ENCODE measurements at places on chromosomes 3 and 15.

- DNase-seq: no peak
Measured at GRCh38 chr3:51716805-51717204, 9.9 kb downstream of the GRM2 start.

GRCh38 chr3:65130782-65131181 lies 443.0 kb upstream of the ADAMTS9 start:
- no peak for DNase-seq

- DNase-seq: no peak
Measured at GRCh38 chr3:152054315-152054714, 180.9 kb downstream of the SUCNR1 start.

DNA sequence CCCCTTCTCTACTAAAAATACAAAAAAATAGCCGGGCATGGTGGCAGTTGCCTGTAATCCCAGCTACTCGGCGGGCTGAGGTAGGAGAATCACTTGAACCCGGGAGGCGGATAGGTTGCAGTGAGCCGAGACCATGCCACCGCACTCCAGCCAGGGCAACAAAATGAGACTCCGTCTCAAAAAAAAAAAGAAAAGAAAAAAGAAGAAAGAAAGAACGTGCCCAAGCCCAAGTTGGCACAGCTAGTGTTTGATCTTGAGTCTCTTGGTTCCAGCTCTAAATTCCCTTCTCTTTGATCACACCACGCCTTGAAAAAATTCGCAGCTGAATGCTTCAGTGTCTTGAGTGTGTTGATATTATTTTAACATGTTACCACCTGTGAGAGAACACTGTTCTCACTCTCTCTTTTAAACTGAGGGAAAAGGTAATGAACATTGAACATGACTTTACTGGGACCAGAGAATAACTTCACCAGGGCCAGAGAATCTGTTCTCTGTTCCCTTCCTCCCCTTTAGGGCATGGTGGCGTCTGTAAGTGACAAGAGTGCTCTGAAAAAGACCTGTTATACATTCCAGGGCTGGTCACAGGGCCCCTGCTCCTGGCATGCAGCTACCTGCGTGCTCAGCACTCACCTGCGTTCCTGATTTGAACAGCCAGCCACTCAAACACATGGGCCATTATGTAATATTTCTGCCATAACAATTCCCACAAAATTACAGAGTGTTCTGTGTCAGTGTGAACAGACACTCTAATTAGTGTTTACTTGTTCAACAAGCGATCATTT lies 19.0 kb downstream of the SLCO3A1 start:
- DNase-seq: no peak

DNA sequence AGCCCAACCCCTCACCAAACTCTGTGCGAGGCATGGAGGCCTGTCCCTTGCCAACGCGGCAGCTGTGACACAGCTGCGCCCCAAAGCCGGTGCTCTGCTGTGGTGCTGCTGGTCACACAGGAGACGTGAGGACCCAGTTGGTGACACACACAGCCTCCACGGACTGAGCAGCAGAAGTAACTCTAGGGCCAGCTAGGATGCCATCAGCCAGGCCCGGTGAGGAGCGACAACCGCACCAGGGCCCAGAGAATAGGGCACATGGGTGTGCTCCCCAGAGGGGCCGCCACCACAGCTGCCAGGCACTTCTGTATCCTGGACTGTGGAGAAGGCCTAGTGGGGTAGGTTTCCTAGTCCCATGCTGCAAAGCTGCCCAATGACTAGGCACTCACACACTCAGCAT lies 10.7 kb downstream of the ZXDC start:
- DNase-seq: no peak

GRCh38 chr15:61367953-61368352 lies 138.9 kb upstream of the RORA start:
- DNase-seq: no peak

DNA sequence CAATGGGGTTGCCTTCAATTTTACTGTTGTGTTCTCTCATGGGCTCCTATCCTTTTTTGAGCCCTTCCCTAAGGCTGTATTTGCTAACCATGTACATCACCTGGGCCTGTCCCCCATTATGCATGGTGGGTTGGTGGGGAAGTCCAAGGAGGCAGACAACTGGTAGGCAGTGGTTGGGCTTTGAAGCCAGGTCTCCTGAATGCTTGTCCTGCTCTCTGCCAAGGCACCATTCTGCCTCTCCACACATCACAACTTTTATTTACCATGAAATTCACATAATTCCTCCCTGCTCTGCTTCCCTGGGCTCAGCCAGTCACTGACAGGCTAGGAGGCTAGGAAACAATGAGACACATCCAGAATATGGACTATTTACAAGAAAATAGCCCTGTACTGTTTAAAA lies 41.0 kb upstream of the COPB2 start:
- DNase-seq: no peak

DNA sequence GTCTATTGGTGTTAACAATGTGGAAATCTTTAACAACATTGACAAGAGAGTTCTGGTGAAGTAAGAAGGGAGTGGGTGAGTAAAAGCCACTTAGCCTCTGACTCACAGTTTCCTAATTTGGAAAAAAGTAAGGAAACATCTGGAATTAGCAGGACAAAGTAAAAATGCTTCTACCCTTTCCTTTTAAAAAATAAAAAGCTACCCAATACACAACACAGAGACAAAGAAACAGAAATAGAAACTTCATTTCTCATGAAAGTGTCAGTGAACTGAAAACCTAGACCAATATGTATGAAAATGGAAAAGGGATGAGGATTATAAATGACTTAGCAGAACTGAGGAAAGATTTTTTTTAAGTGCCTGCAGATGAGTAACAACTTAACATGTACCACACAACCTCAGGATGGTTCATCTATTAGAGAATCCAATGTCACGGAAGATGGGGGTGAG lies 65.4 kb downstream of the SSR3 start:
- DNase-seq: no peak

DNA sequence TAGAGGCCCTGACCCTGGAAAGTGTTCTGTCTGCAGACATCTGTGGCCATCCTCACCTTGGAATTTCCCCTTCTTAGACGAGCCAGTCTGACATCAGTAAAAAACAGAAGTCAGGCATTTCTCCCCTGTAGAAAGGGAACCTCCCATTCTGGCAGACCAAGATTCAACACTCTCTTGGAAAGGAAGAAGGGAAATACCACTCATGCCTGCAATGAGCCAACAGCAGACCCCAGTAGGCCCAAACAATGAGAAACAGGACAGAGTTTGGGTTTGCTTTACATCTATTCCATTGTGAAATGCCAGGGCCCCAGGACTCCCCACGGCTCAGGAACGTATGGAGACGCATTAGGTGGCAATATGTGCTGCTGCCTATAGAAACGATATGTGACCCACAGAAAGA lies 264.0 kb upstream of the NSMCE3 start:
- no peak for DNase-seq

- no peak for DNase-seq
Measured at GRCh38 chr3:184211297-184211696, 18.1 kb upstream of the VWA5B2 start.

DNA sequence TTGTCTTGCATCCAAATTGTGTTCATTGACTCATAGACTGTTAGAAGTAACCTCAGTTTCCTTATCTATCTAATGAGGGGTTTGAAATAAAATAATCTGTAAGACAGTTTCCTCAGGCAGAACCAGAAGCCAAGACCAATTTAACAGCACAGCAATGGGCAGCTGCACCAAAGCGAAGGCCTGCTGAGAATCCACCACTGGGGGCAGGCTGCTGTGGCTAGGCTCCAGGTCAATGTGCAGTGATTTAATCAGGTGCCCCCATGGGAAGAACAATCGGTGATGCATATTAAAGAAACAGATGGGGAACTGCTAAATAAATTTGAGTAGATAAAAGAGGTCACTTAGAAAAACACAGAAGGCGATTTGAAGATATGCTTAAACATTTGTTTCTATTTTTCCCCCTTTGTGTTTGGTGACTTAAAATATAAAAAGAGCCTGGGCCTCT lies 28.0 kb upstream of the TMOD3 start:
- DNase-seq: no peak

GRCh38 chr15:50137893-50138292 lies 18.9 kb upstream of the ATP8B4 start:
- DNase-seq: no peak

Measured in effector memory CD4-positive, alpha-beta T cell (primary cell).